ENCODE measurements at places on chromosomes 1 and 21.

GRCh38 chr1:227395426-227396028, 77.2 kb upstream of the CDC42BPA start:
- DNase-seq, result no peak

DNA sequence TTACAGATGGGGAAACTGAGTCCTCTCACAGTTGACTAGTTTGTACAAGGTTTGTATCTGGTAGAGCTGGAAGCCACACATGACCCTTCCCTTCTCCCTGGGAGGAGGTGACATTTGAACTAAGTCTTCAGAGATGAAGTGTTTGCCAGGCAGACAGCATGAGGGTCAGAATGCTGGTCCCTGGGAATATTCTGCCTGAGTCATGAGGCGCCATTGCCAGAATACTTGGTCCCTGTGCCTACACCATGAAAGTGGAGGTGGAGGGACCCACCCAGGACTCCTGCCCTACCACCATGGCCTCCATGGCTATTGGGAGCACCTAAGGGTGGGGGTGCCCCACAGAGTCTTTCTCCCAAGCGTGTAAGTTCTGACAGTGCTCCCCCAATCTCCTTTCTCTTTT, 7.0 kb downstream of the RPS6KA1 start:
- no peak for DNase-seq

DNA sequence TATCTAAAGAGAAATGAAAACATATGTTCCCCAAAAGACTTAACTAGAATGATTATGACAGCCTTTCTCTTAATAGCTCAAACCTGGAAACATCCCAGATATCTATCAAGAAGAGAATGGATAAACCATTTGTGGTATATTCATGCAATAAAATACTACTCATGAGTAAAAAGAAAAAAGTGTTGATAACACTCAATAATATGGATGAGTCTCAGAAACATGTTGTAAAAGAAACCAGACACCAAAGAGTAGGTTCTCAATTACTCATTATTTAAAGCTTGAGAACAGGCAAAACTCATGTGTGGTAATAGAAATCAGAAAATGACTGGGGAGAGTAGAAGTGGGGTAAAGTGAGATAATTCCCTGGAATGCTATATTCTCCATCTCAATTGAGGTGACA, 154.1 kb downstream of the PHTF1 start:
- DNase-seq, result no peak

DNA sequence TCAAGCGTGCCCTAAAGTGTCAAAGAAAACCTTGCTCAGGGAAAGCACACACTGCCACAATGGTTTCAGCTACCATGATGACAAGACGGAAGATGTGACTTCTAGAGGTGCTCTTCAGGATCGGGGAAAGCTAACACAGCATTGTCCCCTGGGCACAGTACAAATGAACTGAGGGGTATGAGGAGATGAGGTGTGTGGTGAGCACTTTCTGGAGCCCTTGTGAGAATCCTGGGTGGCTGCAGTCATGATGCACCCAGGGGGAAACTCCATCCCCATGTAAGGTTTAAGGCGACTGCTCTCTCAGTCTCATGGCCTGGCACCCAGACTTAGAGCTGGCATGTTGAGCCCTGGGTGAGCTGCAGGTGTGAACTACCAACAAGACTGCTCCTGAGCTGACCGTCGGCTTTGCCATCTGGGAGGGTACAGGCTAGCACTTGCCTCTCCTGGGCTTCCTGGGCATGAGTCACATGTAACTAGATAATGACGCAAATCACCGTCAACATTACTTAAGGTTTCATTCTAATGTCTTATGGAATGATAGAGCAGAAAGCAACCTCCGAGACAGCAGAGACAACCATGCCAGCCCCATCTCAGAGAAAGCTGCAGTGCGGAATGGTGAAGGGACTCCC, 144.6 kb downstream of the CLIC6 start:
- DNase-seq, result no peak

- DNase-seq, result no peak
These were observed 31.7 kb downstream of the CHRM3 start for GRCh38 chr1:239417986-239418640.

- DNase-seq, result no peak
These were observed 10.4 kb downstream of the TFF3 start for GRCh38 chr21:42304556-42305454.

GRCh38 chr21:20883408-20883800, 114.8 kb upstream of the NCAM2 start:
- no peak for DNase-seq

DNA sequence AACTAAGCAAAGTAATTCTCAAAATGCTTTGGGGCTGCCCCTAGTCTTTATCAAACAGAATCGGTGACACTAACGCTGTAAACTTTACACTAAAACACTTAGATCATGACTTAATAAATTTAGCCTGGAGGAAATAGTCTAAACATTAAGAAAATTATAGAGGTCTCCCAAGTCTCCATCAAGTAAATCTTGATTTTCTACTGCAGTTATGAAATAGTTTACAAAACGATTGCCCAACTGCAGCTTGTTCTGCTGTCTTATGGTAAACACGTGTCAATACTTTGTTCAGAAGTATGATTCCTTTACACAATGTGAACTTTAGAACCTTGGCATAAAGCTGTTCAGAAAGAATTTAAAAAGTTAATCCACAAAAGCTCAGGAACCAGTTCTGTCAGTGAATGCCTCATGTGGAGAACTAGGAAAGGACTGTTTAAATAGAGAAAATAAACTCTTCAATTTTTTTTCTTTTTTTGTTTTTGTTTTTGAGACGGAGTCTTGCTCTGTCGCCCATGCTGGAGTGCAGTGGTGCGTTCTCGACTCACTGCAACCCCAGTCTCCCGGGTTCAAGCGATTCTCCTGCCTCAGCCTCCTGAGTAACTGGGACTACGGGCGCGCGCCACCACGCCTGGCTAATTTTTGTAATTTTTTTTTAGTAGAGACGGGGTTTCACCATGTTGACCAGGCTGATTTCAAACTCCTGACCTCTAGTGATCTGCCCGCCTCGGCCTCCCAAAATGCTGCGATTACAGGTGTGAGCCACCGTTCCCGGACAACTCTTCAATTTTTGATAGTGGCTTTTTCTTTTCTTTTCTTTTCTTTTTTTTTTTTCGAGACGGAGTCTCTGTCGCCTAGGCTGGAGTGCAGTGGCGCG, 1.6 kb downstream of the DDI2 start:
- DNase-seq, result no peak

- DNase-seq, result no peak
These were observed 122.5 kb downstream of the GIPC2 start for GRCh38 chr1:78168306-78168705.

DNA sequence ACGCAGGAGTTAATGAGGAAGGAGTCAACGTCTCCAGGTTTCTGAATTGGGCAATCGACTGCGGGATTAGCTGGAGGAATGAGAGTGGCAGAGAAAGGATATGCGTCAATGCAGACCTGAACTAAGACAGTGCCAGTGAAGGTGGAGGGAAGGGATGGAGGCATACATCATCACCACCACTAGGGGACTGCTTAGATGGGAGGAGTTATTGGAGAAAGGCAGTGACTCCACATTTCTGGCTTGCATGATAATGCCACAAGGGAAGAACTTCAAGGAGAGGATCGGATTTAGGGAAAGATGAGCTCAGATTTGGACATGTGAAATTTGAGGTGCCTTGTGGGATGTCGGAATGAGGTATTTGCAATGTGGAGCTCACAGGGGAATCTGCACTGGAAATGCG, 17.5 kb downstream of the VASH2 start:
- no peak for DNase-seq

Data from CD8-positive, alpha-beta T cell (primary cell).